Activated T-cell treated with anti-CD3 and anti-CD28 coated beads, Interleukin-2, amount 50 U/mL, for 4 hours (primary cell): ENCODE measurements at places on chromosomes 6 and 20.
A peak's percentile ranks its signal among the peaks of the same experiment; 100 is the strongest.

- peak; percentile 55 for DNase-seq
Measured at GRCh38 chr6:138161338-138162110, at the start of gene ARFGEF3. Gene ARFGEF3, plus strand, starts transcription at chr6:138161939. Its CDS starts 148 bp downstream, at chr6:138162087.

GRCh38 chr6:52539607-52540006, 37.3 kb downstream of the TRAM2 start:
- DNase-seq, result no peak

- no peak for DNase-seq
Measured at GRCh38 chr6:36997811-36998722, 7.4 kb upstream of the FGD2 start.

GRCh38 chr6:44264154-44265006, 971 bp downstream of the NFKBIE start:
- DNase-seq, result no peak

DNA sequence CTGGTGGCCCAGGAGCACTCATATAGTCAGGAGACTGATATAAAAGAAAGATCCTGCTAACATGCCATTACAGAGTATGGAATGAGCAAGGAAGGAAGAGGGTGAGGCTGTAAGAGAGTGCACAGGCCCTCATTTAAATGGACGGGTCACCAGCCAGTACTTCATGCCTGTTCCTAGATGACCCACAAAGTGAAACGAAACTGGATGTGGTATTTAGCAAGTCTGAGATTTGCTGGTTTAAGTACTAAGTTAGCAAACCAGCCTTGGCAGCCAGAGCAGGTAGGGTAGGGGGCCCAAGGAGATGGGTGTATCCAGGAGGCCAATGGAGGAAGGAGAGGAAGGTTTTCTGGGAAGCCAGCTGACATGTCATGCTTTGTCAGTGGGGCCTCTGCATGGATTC, 15.9 kb downstream of the NT5E start:
- DNase-seq, result no peak

DNA sequence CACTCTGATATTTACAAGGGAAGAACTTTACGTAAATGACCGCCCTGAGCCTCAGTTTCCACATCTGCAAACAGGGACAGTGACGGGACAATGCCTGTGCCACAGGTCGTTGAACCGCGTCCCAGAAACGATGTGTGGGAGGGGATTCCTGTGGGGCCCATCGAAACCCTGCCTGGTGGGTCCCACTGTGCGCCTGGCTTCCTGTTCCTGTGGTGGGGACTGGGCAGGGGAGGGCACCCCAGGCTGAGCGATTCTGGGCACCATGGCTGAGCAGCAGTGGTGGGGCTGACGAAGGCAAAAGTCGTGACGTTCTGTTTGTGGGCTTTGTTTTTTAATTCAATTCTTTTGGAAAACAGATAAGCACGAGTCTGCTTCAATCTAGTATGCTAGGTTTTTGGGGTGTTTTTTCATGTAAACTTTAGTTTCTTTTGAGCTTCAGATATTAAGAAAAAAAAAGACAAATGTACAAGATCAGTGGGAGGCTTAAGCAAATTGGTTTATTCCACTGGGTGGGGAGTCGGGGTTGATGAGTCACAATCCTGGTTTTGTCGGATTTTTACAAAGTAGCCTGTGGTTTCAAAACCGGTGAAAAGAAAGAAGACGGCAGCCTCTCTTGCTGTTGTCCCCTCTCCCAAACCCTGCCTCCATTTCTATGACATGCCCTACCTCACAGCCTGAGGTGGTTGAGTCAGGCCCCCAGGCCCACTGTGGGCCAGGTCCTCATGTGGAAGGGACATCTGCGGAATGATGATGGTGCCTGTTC, 40.4 kb downstream of the GNAS-AS1 start:
- no peak for DNase-seq

DNA sequence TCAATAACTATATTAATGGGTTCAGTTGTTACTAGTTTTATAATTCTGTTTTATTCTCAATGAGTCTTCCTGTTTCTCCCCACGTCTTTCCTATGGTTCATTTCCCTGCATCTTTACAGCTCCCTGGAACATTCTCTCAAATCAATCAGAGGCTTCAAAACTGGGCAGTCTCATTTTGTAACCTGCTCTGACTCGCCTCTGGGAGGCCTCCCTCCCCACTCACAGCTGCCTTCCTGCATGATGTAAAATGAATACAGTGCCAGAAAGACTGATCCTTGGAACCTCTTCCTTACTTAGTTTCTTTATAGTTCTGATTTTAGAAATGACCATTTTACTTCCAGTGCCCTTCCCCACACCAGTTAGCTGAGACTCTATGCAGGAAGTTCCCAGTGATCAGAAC, 103.9 kb downstream of the ESR1 start:
- no peak for DNase-seq

DNA sequence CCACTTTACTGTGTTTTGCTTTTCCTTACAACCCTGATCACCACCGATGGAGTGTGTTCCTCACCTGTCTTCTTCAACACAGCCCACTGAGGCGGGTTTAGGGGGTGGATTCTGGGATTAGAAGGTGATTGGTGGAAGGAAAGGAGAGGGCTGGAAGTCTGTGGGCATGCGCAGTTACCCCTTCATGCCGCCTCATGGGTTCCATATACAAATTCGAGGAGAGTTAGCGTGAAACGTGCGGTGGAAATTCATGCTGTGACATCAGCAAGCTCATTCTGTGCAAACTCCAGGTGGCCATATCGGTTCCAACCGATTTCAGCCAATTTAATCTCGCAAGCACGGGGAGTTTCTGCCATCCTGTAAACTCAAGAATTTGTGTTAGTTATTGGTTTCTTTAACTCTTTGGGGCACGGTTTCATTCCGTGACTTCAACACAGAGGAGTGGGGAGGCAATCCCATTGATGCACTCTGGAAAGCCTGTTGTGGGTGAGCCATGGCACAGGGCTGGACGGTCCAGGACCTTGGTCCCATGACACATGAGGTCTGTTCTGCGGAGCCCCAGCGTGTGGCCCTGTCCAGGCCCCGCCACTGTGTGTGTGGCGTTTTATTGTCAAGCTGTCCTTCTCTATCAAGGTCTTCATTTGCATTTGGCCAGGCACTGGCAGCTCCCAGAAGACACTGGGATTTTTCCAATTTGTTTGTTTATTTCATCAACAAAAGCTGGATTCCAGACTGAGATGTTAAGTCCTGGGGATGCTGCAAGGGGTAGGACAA, 482.8 kb upstream of the SULF2 start:
- no peak for DNase-seq

- no peak for DNase-seq
Measured at GRCh38 chr6:45289751-45290514, 38.2 kb upstream of the RUNX2 start.

DNA sequence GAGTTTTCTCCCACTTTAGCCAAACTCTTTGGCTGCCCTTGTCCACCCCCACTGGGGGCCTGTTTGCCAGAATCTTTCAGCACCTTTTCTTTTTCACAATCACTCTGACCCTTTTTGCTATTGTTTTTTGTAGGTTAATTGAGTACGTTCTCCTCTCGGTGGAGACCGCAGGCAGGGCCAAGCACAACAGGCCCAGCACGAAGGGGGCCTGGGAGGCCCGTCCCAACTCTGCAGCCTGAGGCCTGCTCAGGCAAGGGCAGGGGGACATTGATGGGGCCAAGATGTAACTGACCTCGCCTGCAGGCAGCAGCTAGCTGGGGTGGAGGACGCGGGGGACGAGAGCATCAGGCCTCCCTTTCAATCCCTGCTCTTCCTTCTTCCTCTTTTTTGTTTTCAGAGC, 47.7 kb downstream of the SLC2A10 start:
- no peak for DNase-seq

- DNase-seq, result no peak
Measured at GRCh38 chr6:8556370-8557013, 121.1 kb upstream of the SLC35B3 start.

- DNase-seq, result no peak
Measured at GRCh38 chr6:132268209-132268608, 133.1 kb downstream of the MOXD1 start.

- no peak for DNase-seq
Measured at GRCh38 chr20:5127859-5128424, 1.1 kb downstream of the CDS2 start.

GRCh38 chr6:15255481-15255880, 9.6 kb downstream of the JARID2 start:
- DNase-seq, result no peak

- peak; percentile 39 for DNase-seq
Measured at GRCh38 chr6:122530440-122531046, 58.9 kb upstream of the SERINC1 start.
